Effector CD8-positive, alpha-beta T cell (primary cell): ENCODE measurements at places on chromosomes 2 and 18.
A peak's percentile ranks its signal among the peaks of the same experiment; 100 is the strongest.

GRCh38 chr2:16513626-16514025 is 152.0 kb downstream of the CYRIA start:
- DNase-seq = no peak

DNA sequence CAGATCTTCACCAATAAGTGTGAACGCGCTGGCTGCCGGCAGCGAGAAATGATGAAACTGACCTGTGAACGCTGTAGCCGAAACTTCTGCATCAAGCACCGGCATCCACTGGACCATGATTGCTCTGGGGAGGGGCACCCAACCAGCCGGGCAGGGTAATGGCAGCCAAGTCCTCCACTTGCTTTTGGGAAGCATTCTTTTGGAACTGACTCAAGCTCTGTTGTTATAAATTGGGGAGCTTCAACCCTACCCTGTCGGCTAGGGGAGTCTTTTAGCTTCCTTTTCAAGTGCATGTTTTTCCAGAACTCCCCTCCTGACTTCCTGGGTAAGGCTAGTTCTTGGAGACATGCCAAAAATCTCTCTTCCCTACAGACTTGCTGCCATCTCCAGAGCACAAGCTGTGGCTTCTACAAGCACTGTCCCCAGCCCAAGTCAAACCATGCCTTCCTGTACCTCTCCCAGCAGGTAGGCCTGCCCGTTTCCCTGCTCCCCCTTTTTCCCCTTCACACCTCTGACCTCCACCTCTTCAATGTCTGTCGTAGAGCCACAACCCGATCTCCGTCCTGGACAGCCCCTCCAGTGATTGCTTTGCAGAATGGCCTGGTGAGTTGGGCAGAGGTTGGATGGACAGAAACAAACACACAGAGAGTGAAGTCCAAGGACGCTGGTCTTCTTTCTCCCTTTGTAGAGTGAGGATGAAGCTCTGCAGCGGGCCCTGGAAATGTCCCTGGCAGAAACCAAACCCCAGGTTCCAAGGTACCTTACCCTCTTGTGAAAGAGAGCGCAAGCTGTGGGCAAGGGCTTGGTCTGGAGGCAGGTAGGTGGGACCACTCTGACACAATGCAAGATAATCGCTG is 1.5 kb downstream of the ZFAND2B start:
- DNase-seq = no peak

DNA sequence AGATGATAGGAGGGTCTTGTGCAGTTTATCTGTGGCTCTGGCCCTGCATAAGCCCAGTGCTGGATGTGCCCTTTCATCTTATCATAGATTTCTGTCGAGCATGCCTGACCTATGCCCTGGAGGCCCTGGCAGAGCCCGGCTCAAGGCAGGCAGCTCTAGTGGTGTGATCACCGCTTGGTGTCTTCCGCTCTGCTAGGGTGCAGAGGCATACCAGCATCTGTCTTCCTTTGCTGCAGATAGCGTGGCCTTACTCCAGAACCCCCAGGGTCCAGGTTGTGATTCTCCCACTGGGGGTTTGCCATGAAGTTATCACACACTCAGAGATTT is 13.7 kb upstream of the TRAF3IP1 start:
- DNase-seq = no peak

DNA sequence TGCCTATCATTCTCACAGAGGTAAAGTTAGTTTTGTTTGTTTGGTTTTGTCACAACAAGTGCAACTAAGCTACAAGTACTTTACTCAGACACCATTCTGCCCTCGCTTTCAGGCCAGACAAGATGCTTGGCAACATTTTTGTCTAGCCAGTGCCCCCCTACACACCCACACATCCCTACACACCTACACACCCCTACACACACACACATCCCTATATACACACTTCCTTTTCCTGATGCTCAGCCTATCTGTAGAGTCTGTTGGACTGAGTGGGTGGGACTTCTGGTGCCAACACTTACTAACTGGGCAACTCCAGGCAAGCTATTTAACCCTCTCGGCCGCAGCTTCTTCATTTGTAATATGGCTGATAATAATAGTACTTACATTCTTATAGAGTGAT is 161.4 kb downstream of the ALK start:
- no peak for DNase-seq

- no peak for DNase-seq
These were observed 274.7 kb upstream of the SIX2 start for GRCh38 chr2:45283764-45284620.

GRCh38 chr2:127593228-127594115 is 52.5 kb upstream of the GPR17 start:
- DNase-seq = no peak

DNA sequence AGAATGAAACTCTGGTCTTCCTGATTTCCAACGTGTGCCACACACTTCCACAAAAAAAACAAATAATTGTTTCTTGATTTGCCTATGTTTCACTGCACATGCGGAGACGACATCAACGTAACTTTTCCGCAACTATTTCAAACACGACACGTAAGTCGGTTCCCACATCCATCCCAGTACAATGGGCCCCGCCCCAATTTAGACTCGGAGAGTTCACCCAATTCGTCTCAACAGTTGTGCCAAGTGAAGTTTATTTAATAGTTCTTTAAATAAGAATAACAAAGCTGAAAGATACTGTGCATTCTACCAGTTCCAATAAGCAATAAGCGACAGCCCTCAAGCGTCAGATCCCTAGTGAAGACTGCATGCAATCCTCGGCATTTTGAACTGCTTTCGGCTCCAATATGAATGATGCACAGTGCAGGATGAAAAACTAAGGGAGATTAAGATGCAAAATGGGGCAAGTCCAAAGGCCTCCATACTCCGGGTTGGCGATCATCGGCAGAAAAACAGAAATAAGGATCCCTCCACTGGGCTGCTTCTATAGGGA is 664 bp downstream of the CCT4 start:
- no peak for DNase-seq

DNA sequence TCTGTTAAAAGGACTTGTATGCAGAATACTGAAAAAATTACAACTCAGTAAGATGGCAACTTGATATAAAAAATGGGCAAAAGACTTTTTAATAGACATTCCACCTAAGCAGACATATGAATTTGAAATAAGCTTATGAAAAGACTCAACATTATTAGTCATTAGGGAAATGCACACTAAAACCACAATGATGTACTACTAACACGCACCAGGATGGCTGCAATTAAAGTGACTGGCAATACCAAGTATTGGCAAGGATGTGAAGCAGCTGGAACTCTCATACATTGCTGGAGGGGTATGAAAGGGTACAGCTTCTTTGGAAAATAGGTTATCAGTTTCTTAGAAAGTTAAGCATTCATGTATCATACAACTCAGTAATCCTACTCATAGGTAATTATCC is 3.2 kb upstream of the ENOSF1 start:
- no peak for DNase-seq

DNA sequence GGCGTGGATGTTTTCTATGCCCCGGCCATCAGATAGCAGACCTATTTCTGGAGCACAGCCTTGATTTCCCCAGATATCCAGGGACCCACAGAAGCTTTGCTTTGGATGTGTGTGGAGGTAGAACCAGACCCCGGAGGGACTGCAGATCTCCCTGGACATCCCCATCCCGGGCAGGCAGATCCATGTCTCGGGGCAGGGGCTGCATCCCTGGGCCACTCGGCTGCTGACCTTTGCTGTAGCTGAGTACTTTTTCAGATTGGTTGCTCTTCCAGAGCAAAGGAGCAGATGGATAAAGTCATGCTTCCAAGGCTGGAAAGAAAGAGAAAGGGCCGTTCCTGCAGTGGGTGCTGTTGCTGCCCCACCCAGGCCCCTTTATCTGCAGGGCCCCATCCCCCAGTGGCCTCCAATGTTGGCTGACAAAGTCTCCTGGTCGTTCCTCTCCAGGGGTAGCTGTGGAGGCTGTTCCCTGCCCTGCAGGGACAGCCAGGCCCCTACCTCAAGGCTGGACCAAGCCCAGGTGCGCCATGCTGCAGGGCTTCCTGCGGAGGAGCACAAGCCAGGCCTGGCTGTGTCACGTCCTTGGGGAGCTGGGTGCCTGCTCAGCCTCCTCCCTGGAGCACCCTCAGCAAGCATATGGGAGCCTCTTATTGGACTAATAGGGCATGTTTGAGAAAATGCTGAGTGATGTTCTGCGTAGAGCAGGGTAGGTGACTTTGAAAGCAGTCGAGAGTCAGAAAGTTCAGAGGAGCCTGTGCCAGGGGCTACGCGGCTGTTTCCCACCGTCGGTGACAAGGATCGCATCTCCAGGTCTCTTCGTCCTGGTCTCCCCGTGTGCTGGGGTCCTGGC is 68.4 kb downstream of the TPO start:
- DNase-seq = no peak

DNA sequence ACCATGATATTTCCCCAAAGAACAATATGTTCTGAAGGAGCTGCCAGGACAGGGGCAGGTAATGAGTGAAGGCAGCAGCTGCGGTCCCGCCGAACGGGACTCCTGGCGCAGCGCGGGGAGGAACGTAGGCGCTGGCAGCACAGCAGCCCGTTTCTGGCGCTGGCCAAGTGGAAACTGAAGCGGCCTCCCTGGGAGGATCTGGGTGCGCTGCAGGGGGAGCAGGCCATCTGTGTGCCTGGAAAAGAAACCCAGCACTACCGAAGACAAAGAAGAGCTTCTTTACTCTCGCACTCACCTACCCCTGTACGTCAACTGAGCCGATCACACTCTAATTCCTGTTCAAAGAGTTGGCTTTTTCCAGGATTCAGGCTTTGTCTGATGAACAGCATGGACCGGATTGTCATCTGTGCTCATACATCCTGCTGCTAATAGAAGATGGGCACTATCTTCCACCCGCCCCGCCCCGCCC is 11.8 kb downstream of the G6PC2 start:
- no peak for DNase-seq

DNA sequence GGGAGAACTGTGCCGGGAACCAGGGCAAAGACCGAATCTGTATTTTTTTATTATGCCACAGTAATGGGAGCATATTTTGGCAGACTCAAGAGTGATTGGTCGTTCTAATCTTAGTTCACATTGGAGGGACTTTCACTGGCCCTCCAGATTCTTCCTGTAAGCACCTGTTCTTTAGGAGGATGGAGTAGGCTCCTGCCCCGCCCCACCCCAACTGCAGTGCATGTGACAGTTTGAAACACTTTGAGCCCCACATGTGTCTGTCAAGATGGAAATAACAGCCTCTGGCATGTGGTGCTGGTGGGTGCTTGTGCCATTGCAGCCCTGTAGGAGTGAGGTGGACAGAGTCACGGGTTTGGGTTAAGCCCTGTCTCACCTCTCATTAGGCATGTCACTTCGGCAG is 43.3 kb upstream of the TXNDC2 start:
- DNase-seq = no peak

GRCh38 chr18:378079-378478 is 110.2 kb upstream of the THOC1 start:
- DNase-seq = no peak

- DNase-seq = no peak
These were observed 138.7 kb downstream of the TTC32 start for GRCh38 chr2:19762959-19763605.

DNA sequence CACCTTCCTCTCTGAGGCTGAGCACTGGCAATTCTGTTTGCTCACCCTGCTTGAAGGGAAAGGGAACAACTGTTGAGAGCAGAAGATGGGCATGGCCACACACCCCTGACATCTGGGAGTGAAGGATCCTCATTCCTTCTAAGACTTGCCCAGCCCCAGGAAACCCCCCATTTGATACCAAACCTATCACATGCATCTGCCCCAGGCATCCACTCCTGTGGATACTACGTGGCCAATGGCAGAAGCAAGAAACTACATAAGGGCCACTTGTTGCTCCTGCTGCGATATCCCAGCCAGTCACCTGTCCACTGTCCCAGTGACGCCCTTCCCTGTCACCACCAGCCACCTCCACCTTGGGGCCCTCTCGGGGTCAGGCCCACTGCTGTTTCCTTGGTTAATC is 185.2 kb downstream of the SMAD2 start:
- no peak for DNase-seq

DNA sequence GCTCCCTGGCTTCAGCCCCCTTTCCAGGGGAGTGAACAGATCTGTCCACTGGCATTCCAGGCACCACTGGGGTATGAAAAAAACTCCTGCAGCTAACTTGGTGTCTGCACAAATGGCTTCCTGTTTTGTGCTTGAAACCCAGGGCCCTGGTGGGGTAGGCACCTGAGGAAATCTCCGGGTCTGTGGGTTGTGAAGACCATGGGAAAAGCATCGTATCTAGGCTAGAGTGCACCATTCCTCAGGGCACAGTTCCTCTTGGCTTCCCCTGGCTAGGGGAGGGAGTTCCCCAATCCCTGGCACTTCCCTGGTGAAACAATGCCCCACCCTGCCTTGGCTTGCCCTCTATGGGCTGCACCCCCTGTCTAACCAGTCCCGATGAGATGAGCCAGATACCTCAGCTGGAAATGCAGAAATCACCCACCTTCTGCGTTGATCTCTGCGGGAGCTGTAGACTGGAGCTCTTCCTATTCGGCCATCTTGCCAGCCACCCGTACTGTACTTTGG is 34.1 kb downstream of the TFPI start:
- DNase-seq = no peak

- no peak for DNase-seq
These were observed 50.9 kb downstream of the COL3A1 start for GRCh38 chr2:189024901-189025618.

DNA sequence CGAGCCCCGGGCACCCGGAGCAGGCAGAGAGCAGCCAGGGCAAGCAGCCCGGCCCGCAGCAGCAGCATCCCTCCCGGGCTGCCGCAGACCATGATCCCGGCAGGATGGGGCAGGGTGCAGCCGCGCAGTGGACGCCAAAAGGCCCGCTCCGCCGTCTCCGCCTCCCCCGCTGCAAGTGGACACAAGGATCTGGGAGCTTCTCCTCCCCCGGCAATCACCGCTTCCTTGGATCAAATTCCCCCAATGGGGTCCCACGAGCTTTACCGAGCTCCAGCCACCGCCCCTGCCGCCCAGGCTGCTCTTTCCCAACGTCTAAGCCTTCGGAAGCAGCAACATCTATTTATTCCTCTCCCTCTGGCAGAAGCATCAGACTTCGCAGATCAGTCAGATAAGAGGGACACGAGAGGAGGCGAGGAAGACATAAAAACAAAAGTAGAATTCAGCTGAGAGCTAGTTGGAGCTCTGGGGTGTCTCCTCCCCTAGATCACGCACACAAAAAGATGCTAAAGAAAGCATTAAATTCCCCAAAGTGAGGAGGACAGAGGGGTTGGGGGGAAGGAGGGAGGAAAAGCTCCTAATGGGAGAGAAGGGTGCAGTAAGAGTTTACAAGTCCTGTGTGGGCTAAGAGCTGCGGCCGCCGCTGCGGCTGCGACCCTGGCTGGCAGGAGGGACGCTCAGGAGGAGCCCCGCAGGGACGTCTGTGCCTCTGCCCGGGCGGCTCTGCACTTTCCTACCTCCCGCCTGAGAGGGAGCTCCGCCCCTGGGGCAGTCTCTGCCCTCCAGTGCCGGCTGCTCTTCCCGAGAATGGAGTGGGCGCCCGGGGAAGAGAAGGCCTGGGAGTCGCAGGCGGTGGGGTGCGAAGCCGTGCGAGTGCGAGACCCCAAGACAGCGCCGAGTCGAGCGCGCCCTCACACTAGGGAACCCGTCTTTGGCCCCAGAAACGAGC is at the start of gene FRZB:
TSS of gene FRZB (minus strand) at position 177 of the 946 bp plus-strand sequence. CDS start at position 92, 85 bp downstream.
- no peak for DNase-seq

GRCh38 chr2:153478289-153479261 is at the start of gene RPRM:
Gene RPRM, minus strand, starts transcription at chr2:153478762. Its CDS starts 197 bp downstream, at chr2:153478565.
- DNase-seq = peak; percentile 15
